ENCODE measurements at places on chromosomes 7 and 10.

- DNase-seq: peak; percentile 38
Observed at GRCh38 chr7:92763636-92764423, 72.5 kb downstream of the CDK6 start.

- no peak for DNase-seq
Observed at GRCh38 chr7:142469696-142470543, 212.1 kb upstream of the PRSS58 start.

- DNase-seq: no peak
Observed at GRCh38 chr10:17074541-17074847, 55.1 kb downstream of the CUBN start.

- DNase-seq: no peak
Observed at GRCh38 chr10:114403541-114404161, 651 bp downstream of the AFAP1L2 start.

GRCh38 chr7:23470330-23471105 is at the start of gene IGF2BP3:
Gene IGF2BP3 (minus strand): TSS chr7:23470491. CDS start chr7:23470110, 381 bp downstream.
- peak; percentile 81 for DNase-seq

DNA sequence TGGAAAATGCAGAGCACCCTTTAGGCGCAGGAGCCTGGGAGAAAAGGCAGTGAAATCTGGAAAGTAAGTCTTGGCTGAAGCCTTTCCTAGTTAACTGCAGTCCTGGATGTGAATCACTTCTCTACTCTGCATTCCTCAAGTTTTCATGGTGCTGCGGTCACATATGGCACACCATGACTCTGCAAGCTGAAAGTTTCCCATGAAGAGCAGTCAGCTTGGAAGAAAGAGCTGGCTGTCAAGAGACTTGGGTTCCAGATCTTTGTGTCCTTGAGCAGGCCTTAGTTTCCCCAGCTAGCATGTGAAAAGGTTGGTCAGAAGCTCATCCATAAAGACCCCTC is 548.3 kb downstream of the SORCS3 start:
- DNase-seq: no peak

DNA sequence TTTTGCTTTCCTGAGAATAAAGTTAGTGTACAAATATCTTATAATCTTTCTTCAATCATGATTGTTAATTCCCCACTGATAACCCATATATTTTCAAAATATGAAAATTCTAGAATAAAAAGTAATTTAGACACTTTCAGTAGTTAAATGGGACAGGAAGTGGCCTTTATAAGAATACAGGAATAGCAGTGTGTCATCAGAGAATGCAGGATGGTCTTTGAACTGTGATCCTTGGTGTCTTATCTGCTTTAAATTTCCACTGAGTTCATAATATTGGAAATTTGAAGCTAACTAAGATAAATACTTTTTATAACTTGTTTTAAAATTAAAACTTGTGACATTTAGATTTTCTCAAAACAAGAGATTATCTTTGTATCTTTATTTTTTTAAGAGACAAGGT is 75.4 kb downstream of the CREM start:
- no peak for DNase-seq

- no peak for DNase-seq
Observed at GRCh38 chr7:3895341-3896116, 594.5 kb downstream of the SDK1 start.

DNA sequence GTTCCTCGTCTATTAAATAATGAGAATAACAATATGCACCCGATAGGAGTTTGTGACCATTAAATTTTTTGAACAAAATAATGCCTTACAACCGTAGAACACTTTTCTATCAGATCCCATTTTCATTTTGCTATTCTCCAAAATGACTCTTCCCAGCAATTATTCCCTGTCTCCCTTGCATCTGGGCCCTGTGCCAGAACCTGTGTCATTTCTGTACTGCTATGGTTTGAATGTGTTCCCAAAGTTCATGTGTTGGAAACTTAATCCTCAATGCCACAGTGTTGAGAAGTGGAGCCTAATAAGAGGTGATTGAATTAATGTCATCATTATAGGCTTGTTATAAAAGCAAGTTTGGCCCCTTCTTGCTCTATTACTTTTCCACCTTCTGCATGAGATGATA is 33.2 kb upstream of the SMNDC1 start:
- no peak for DNase-seq

GRCh38 chr10:25076506-25077177 is 60.2 kb downstream of the THNSL1 start:
- no peak for DNase-seq

DNA sequence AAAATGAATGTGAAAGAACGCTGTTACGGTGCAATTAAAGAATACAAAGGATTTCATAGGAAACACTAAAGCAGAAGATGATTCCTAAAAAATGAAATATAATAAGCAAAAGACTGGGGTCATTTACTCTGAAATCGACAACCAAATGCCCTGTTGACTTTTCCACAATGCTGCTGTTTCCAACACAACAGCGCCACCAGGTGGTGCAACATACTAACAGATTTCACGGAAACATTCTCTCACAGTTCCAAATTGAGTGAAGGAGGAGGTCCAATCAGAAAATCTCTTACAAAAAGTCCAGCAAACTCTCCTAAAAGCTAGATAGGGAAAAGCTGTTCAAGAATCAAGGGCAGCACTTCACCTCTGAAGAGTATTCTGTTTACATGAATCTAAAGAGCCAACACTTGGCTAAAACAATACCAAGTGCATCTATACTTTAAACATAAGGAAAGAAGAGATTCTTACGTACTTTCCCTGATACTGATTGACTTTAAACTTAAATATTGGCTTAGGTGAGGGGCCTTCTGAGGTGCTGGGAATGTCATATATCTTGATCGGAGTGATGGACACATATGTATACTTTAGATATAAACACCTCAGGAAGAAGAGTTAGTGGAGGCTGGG is 55.9 kb downstream of the UPF2 start:
- peak; percentile 10 for DNase-seq

DNA sequence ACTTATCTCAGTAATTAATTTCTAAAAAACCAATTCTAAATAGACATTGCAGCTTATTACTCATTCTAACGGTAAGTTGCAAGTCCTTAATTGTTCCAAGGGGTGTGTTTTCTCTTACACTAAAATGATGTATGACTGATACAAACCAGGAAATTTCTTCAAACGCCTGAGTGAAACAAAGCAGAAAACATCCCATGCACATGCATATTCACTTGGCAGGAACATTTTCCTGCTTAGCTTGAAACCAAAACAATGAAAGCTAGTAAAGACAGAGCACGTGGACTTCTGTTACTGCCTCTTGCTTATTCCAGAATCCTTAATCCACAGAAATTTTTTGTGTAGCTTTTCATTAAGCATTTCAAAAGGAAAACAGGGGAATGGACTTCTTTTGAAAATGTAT is 187.7 kb downstream of the MTERF1 start:
- no peak for DNase-seq

DNA sequence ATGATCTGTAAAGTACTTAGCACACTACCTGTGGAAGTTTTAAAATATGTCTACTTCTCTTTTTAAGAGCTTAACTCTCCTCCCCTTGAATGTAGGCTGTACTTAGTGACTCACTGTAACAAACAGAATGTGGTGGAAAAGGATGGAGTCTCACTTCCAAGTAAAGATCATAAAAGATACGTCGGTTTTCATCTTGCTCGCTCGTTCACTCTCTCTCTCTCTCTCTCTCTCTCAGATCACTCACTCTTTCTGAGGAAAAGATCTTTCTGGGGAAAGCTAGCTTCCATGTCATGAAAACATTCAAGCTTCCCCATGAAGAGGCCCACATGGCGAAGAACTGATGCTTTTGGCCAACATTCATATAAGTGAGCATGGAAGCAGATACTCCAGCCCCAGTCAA is 5.5 kb downstream of the CHUK start:
- DNase-seq: no peak

DNA sequence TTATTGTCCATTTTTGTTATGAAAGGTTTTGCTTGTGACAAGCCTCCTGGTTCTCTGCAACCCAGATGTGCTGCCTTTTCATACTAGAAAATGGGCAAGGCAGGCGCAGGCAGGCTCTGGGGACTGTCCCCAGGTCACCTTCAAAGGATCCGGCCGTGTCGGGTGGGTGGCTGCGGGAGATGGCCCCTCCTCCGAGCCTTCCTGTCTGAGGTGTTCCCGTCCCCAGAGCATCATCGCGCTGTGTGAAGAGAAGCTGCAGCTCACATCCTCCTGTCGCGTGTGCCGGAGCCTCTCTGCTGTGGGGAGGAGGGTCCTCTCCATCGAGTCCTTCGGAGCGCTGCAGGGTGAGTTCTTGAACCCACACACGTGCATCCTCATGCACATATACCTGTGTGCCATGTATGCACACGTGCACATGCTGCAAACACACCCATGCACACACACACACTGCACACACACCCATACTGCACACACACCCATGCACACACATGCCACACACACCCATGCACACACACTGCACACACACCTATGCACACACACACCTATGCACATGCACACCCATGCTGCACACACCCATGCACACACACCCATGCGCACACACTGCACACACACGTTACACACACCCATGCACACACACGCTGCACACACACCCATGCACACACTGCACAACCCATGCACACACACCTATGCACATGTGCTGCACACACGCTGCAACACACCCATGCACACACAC is 23.8 kb downstream of the KNDC1 start:
- no peak for DNase-seq

- DNase-seq: no peak
Observed at GRCh38 chr7:74575083-74575784, 82.3 kb upstream of the GTF2I start.

- DNase-seq: no peak
Observed at GRCh38 chr10:116000151-116000842, 272.7 kb downstream of the GFRA1 start.

DNA sequence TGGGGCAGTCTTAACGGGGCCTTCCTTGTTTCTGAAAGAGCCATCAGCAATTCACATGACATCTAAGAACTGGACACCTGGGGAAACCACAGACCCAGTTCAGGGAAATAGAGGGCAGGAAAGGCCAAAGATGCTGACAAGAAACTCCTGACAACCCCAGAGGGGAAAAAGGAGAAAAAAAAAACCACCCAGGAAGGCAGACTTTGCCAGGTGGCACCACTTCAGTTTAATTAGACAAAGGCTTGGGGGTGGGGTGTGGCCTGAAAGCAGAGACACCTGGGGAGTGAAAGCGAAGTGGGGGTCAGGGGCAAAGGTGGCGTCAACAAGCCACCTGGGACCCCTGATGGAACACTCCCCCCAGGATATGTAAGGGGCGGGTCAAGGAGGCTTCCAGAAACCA is 53.6 kb downstream of the RAB11FIP2 start:
- no peak for DNase-seq

GRCh38 chr7:91940171-91940570 is 491 bp upstream of the AKAP9 start:
- no peak for DNase-seq

DNA sequence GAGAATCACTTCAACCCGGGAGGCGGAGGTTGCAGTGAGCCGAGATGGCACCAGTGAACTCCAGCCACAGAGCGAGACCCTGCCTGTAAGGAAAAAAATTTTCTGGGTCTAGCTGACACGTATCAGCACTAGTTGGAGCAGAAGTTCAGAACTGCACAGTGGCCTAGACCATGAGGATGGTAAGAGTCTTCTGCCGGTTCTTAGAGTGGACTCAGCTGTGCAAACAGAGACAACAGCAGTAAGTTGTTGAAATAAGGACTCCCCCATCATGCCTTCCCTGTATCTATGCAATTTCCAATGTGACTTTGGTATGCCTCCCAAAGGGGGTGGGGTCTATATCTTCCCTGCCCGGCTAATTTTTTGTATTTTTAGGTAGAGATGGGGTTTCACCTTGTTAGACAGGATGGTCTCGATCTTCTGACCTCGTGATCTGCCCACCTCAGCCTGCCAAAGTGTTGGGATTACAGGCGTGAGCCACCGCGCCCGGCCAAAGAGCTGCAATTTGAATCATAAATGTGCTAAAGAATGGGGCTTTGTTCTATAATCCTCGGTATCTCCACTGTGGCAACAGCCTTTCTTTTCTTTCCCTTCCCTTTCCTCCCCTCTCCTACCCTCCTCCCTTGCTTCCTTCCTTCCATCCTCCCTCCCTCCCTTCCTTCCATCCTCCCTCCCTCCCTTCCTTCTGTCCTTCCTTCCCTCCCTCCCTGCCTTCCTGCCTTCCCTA is 14.5 kb upstream of the RNF216 start:
- DNase-seq: peak; percentile 4

GRCh38 chr7:55174456-55174855 is 155.6 kb downstream of the EGFR start:
- DNase-seq: no peak

DNA sequence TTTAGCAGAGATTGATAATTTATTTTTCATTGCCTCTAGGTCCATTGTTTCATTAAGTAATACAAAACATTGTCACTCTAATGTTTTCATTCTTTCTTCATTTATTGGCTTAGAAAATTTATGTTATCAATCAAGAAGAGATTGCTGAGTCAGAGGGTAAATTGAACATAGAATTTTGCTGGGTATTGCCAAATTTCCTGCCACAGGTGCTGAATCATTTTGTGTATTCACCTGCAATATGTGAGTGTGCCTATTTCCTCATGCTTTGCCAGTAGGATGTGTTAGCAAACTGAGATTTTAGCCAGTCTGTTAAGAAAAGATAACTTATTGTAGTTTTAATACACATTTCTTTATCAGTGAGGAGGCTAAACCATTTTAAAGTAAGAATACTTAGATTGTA is 38.0 kb downstream of the MARCHF5 start:
- no peak for DNase-seq

GRCh38 chr10:30176776-30177533 is 117.6 kb upstream of the JCAD start:
- DNase-seq: no peak

- DNase-seq: no peak
Observed at GRCh38 chr7:29890251-29890650, 83.9 kb downstream of the WIPF3 start.

DNA sequence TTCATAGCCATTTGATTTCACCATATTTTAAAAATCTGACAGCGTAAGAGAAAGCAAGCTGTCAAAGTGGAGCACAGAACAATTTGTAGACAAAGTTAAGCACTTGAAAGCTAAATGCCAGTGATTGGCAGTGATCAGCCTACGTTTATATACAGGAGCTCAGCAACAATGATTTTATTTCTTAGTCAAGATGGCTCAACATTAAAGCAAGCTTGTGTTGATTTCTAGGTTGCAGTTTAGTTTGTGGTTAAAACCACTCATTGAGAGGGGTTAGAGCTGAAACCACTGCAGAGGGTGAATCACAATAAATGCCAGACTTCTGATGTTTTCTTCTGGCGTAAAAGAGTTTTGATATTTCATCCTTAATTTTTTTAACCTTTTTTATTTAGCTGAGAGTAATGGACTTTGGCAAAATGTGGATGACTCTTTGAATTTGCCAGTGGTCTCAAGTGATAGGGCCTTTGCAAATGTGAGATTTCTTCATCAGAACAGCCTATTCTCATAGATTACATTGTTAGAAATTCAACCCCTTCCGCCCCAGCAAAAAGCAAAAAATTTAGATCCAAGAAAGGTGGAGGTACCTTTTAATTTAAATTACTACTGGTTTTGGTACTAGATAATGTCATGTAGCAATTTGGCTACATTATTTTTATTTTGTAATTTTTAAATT is 73.8 kb downstream of the SHOC2 start:
- no peak for DNase-seq

GRCh38 chr7:96084881-96085553 is 236.9 kb downstream of the SLC25A13 start:
- no peak for DNase-seq

- no peak for DNase-seq
Observed at GRCh38 chr7:1232623-1233332, at the start of gene UNCX. Gene UNCX (plus strand): TSS chr7:1232872. CDS start chr7:1233018, 146 bp downstream.
